CD4-positive, alpha-beta T cell treated with Interleukin-6 for 4 hours (primary cell): ENCODE measurements at places on chromosomes 3 and 15.

GRCh38 chr15:98347001-98347400, 301.3 kb upstream of the IGF1R start:
- no peak for DNase-seq

- DNase-seq, result no peak
Observed at GRCh38 chr3:88584451-88584850, 434.7 kb downstream of the C3orf38 start.

DNA sequence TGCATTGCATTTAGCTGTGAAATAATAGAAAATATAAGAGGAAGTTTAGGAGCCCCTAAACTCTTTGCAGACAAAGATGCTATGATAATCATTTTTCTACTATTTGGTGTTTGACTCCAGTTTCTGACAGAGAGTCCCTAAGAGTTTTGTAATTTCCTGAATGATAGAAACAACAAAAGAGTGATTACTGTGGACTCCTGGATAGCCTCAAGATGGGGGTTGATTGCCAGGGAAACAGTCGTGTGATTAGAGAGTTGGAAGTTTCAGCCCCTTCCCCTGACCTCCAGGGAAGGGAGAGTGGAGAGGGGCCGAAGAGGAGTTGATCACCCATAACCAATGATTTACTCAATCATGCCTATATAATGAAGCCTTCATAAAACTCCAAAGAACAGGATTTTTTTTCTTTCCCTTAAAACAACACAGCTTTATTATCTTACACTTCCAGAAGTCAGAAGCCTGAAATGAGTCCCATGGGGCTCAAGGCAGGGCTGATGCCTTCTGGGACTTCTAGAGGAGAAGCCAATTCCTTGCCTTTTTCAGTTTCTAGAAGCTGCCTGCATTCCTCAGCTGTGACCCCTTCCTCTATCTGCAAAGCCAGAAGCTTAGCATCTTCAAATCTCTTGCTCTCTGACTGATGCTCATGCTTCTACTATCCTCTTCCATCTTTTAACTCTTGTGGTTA, 292.3 kb upstream of the ZPLD1 start:
- DNase-seq, result no peak

GRCh38 chr3:64027658-64028057, 4.4 kb upstream of the PSMD6 start:
- no peak for DNase-seq

- DNase-seq, result no peak
Observed at GRCh38 chr3:51382076-51382745, 2.9 kb upstream of the MANF start.

GRCh38 chr15:63447017-63447676, 57.2 kb upstream of the USP3 start:
- no peak for DNase-seq

GRCh38 chr3:37941608-37942508, 48.7 kb upstream of the VILL start:
- no peak for DNase-seq

- DNase-seq, result no peak
Observed at GRCh38 chr3:4823986-4824925, 155.0 kb upstream of the BHLHE40 start.

- DNase-seq, result no peak
Observed at GRCh38 chr3:159380891-159381290, 579.0 kb downstream of the MFSD1 start.

DNA sequence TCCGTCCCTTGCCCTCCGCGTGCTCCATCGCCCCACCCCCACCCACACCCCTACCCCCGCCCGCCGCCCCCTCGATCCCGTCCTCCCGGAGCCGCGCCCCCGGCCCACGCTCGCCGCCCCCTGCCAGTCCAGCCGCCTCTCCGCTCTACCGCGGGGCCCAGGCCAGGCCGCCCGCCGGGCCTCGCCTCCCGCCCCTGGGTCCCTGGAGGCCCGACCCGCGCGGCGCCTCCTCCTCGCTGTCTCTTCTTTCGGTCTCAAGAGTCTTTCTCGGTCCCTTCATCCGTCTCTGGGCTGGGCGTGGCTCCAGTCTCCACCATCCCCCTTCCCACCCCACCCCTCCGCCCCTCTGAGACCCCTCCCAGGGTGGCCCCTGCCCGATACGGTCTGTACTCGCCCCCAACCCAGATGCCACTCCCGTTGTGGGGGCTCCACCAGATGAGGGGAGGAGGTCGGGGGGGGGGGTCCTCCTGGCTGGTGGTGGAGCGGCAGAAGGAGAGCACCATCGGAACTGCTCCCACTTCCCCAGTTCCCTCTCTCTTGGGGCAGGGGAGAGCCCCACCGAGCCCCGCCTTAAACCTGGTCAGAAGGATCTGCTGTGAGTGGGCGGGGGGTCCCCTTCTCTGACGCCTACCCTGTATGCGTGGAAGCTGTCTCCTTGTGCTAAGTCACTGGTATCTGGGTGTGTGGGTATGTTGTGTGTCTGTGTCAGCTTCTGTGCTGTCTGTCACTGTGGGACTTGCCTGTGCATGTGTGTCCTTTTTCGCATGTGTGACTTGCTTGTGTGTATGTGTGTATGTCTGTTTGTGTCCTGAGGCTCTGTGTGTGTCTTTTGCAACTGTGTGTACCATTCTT, 1.0 kb downstream of the PRKCD start:
- peak; percentile 51 for DNase-seq

DNA sequence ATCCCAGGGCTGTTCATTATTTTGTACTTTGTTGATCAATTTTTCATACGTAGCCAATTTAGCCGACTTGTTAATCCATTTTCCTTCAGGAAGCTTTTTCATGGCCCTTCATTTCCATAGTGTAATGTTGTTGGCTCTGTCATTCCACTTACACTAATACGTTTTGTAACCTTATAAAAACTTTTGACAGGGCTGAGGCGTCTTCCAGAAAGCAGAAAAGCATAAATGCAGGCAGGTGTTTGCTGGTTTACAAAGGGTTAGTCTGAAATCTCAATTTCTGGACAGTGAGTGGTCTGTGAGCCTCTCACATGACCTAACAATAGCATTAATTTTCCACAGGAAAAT, 444.0 kb downstream of the OTOL1 start:
- DNase-seq, result no peak

GRCh38 chr15:97076011-97076410, 745.5 kb downstream of the NR2F2 start:
- no peak for DNase-seq

DNA sequence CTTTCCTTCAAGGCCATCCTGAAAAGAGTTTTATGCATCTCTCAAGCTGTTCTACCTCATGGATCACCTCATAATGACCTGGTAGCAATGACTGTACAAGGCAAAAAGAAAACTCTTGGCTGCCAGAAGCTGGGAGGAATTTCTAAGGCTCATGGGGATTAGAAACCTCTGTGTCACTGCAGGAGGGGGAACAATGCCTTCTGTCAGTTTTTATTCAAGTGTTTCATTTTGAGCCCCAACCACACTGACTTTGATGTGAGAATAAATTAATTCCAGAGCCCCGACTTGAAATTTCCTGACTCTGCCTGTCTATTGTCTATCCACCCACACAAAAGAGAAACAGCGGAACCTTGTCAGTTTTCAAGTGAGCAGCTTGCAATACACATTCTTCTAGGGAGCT, 58.7 kb upstream of the MRPL3 start:
- no peak for DNase-seq

DNA sequence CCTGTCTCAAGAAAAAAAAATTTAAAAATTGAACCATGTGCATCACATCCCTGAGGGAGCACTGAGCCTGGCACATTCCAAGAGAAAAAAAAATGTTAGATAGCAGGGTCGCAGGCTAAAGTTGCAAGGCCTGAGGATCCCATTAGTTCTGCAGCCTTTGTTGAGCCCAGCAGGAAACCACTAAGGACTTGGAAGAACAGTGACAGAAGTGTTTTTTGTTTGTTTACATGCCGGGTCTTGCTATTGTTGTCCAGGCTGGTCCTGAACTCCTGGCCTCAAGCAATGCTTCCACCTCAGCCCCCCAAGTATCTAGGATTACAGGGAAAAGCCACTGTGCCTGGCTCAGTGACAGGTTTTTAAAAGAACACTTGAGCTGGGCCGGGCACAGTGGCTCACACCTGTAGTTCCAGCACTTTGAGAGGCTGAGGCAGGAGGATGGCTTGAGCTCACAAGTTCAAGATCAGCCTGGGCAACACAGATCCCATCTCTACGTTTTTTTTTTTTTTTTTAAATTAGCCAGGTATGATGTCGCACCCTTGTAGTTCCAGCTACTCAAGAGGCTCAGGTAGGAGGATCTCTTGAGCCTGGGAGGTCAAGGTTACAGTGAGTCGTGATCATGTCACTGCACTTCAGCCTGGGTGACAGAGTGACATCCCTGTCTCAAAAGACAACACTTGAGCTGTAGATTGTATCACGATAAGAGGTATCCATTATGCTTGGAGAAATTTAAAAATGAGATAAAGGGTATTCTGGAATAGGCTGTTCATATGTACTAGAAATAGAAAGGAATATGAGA, 15.2 kb downstream of the CHAC1 start:
- no peak for DNase-seq

DNA sequence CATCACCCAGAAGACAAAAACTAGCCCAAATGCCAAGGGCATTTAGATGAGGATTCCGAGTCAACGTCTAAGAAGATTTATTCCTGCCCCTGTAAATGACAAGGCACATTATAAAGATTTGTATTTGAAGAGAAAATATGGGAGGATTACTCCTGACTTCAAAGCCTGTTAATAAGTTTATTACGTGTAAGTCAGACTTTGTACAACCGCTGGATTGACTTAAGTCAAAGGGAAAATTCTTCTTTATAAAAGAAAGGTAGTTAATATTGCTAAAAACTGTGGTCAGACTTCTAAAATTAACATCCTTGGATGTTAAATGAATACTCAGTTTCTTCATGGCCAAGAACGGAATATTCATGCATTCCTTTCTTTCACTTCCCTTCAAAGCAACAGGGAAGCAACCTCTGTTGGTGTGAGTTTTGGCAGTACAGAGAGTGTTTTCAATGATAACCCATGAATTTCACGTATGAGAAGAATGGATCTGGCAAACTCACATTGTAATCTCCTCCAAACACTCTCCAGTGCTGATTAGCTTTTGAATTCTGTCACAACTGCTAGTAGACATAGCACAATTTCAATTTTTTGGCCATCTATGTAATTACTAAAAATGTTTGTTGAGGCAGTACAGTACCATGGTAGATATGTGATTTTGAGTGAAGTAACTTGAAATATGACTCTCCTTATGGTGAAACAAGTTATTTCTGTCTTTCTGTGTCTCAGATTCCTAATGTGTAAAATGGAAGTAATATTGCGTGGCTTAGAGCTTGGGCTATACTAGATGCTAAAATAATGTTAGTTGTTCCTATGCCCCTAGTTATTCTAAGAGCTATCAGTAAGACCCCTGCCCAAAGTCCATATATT, 62.0 kb downstream of the PLD1 start:
- DNase-seq, result no peak

- DNase-seq, result no peak
Observed at GRCh38 chr3:169328471-169328870, 335.0 kb downstream of the MECOM start.

DNA sequence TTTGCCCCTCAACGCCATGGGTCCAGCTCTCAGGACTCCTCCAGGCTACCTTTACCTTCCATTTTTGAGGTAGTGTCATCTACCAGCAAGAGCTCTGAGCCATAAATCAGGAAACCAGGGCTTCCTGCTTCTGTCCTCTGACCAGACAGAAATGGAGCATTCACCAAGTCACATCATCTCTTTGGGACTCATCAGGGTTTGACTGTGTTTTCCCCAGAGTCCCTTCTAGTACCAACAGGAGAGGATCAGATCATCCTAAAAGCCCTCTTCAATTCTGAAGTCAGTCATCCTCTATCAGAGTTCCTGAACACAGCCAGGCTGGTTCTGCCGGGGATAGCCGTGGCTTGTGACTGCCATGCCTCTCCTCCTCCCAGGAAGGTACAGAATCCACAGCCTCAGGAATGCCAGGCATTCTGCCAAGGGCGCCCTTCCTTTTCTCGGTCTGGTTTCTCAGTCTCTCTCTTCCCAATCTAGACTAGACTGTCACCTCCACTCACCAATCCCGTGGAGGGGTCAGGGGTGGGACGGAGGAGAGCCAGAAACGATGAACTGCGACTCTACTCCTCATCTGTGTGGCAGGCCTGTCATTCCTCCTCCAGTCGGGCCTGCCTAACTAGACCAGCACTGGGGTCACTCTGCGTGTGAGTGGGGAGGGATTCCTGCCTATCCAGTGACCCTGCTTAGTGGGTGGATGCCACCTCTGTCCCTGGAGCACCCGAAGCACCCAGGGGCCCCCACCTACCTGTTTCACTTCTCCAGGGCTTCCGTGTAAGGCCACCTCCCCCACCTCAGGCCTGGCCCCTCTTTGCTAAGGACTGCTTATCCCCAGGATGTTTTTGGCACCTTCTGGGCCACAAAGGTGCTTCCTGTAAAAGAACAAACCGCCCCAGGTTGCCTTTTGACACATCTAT, 30.9 kb downstream of the CCNL1 start:
- DNase-seq, result peak; percentile 76

GRCh38 chr3:176941689-176942088, 255.6 kb downstream of the TBL1XR1 start:
- no peak for DNase-seq

- DNase-seq, result no peak
Observed at GRCh38 chr3:79453600-79453999, 314.2 kb downstream of the ROBO1 start.

DNA sequence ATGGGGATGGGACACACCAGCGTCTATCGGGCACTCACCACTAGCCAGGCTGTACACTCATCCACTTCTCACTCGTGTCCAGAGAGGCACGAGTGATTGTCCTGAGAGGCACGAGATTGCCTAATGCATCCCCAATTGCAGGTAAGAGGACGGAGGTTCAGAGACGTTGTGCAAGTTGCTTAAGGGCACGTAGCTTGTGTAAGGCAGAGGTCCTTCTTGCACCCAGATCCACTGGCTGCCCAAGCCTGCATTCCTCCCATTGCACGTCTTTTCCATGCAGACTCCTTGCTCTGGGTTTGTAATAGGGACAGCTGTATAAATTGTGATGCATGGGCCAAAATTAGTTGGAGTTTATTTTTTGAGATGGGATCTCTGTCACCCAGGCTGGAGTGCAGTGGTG, 264.3 kb downstream of the PLCL2 start:
- DNase-seq, result no peak

- no peak for DNase-seq
Observed at GRCh38 chr3:88142094-88142624, 7.6 kb upstream of the C3orf38 start.

DNA sequence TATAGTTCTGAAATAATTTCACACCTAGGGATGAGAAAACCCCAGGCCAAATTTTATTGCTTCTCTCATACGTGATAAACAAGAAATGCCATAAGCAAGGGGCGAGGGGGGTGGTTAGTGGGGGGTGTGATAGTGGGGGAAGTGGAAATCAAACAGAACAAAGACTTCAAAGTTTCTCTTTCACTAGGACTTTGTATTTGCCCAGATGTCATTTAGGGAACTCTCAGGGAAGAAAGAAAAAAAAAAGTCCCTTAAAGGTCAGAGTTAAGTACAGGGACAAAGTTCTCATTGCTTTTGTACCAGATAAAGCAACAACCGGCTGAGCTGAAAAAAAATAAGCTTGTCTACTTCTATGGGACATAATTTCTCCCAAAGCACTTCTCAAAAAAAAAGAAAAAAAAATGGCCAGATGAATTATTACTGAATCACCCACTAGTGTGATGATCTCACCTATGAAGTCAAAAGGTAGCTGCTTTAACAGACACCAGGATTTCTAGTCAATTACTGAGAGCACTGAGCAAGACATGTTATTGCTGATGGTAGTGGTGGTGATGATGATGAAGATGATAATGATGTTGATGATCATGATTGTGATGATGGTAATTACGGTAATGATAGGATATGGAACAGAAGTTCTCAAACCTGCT, 56.2 kb downstream of the FHIT start:
- no peak for DNase-seq

GRCh38 chr15:62362144-62362543, 197.1 kb upstream of the C2CD4B start:
- no peak for DNase-seq

- DNase-seq, result no peak
Observed at GRCh38 chr3:58629629-58630028, 36.9 kb downstream of the FAM3D start.

GRCh38 chr15:60528530-60528929, 49.6 kb upstream of the ICE2 start:
- no peak for DNase-seq
